Foreskin keratinocyte (primary cell): ENCODE measurements at places on chromosomes 5 and 9. TPM values are rescaled to one million over a fixed set of nuclear protein-coding genes. Genes with fewer than 3 reads are reported as not detected.

SNAPC4 gene
- total RNA-seq, result 8.5 and 9.6 TPM in 2 replicates

GRAMD2B gene
- total RNA-seq, result 21.5 and 25.1 TPM in 2 replicates

BAAT gene
- 0.04 TPM in 1 of 2 replicates, not detected in the other for total RNA-seq

LVRN gene
- 0.07 TPM in 1 of 2 replicates, not detected in the other for total RNA-seq
